ENCODE measurements at places on chromosomes 13 and 19. TPM values are rescaled to one million over a fixed set of nuclear protein-coding genes. Genes with fewer than 3 reads are reported as not detected.

Gene LILRA2
- not detected for total RNA-seq

- DNase-seq, result no peak
Measured at GRCh38 chr19:11209839-11210655, 12.7 kb upstream of the KANK2 start.

DNA sequence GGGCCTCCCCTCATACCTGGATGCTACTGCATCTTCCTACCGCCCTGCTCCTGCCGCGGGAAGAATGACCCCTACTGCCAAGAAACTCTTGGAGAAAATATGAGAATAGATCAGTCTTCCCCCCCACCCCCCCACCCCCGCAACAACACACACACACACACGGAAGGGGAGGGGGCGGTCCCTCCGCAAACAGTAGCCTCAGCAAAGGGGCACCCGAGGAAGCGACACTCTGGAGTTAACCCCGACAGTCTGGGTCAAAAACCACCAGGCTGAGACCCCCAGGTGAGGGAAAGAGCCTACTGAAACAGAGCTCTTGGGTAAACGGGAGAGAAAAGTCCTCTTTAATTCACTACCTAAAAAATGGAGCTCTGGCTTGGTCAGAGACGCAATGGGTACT lies 1.2 kb downstream of the MED26 start:
- DNase-seq, result no peak

- peak; percentile 12 for DNase-seq
Measured at GRCh38 chr13:101989798-101990350, 412.0 kb downstream of the FGF14 start.

DNA sequence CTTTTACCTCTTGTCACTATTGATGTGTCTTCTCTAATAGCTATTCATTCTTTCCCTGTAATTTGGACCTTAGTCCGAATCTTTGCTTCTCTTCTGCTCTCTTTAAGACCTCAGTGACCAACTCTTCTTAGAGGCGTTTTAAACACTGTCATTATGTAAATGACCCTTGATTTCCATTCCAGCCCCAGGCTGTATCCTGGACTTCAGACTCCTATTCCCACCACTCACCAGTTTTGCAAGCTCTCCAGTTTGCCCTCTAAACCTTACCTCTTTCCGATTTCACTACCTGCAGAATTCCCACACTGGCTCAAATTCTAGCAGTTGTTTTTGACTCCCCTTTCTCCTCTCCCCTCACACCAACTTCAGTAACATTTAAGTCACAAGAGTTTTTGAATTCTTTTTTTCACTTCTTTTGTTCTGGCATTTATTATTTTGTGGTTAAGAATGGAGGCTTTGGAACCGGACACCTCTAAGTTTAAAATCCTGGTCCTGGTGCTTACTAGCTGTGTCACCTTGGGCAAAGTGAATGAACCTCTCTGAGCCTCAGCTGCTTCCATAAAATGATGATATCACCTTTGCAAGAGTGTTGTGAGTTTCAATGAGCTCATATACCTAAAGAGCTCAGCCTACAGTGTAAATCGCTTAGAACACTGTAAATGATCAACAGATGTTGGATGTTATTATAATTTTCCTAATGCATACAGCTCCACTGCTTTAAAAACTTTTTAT lies 13.6 kb upstream of the HMGB1 start:
- no peak for DNase-seq
